ENCODE measurements at places on chromosomes 13 and 19.

DNA sequence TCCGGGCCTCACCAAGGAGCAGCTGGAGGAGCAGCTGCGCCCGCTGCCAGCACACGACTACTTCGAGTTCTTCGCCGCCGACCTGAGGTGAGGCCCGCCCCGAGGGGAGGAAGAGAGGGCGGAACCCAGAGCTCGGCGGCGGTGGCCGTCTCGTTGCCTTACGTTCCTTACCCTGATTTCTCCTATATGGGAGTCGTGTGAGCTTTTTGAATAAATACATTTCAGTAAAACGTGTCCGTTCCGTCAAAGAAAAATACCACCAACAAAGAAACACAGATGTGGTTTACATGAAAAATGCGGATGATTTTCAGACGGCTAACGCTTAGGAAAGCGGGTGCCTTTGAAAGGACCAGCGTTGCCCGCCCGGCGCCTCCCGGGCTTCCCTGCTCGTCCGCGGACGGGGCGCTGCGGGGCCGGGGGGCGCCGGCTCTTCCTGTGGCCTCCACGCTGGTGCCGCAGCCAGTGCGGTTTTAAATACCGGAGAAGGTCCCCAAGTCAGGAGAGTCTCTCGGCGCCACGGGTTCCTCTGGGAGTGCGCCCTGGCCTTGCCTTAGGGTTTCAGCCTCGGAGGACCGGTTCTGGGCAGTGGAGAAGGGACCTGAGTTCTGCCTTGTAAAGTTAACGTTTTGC, 755 bp downstream of the UPF3A start:
- DNase-seq, result peak; percentile 98

GRCh38 chr13:47126432-47126831, 229.6 kb upstream of the HTR2A start:
- no peak for DNase-seq

GRCh38 chr19:1243768-1244692, 2.5 kb downstream of the ATP5F1D start:
- peak; percentile 78 for DNase-seq

- no peak for DNase-seq
Measured at GRCh38 chr19:57034544-57034943, 85.2 kb upstream of the USP29 start.

- no peak for DNase-seq
Measured at GRCh38 chr19:47190167-47190727, 40.8 kb downstream of the BBC3 start.

- no peak for DNase-seq
Measured at GRCh38 chr13:40981361-40981760, 37.8 kb downstream of the ELF1 start.

DNA sequence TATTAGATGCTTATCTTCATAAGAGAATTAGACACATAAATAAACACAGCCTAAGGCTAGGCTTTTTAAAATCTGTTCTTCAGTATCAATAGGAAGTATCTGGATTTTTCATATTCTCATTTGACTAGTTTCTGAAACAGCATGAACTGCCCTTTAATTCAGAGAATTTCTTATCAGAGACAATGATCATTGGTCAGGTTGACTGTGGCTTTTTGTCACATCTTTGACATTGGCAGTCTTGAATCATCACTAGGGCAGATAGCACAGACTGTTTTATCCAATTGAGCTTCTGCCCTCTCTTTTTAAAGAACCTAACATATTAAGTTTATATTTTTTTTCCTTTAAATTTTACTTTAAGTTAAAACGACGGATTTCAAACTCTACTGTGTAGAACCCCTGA, 59.6 kb downstream of the DPY19L3 start:
- no peak for DNase-seq

DNA sequence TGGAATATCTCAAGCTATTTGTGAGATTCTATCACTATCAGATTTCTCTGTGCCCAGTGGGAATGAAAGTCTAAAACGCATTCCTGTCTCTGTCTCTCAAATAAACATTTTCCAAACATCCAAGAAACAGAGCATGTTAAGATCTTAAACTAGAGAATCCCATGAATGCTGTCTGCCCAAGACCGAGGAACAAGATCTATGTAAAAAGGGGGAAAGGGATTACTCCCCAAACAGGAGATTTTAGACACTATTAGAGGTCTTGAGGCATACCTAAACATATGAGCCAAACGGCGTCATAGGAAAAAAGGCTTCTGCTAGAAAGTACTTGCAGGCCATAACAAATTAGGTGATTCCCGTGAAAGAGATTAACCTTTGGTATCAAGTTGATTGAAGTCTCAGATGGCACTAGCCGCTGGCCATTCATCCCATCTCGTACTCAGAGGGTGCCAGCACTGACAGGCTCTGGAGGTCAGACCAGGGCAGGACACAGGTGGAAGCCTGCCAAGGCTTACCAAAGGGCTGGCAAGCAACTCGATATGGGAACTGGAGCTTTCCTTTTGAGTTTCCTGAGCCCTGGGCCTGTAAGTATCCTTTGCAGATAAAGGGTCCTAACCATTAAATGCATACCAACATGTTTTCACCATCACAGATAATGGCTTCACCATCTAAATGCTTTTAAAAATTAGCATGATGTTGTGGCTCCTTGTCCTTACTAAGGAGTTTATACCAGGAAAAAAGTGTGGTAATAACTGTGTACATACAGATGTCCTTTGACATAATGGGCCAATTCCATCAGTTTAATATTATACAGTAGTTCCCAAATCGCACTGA, 225.2 kb downstream of the FOXO1 start:
- DNase-seq, result no peak

- DNase-seq, result no peak
Measured at GRCh38 chr13:111390522-111391270, 70.3 kb downstream of the TEX29 start.

- DNase-seq, result peak; percentile 32
Measured at GRCh38 chr13:84553227-84553626, 671.0 kb upstream of the SLITRK1 start.

DNA sequence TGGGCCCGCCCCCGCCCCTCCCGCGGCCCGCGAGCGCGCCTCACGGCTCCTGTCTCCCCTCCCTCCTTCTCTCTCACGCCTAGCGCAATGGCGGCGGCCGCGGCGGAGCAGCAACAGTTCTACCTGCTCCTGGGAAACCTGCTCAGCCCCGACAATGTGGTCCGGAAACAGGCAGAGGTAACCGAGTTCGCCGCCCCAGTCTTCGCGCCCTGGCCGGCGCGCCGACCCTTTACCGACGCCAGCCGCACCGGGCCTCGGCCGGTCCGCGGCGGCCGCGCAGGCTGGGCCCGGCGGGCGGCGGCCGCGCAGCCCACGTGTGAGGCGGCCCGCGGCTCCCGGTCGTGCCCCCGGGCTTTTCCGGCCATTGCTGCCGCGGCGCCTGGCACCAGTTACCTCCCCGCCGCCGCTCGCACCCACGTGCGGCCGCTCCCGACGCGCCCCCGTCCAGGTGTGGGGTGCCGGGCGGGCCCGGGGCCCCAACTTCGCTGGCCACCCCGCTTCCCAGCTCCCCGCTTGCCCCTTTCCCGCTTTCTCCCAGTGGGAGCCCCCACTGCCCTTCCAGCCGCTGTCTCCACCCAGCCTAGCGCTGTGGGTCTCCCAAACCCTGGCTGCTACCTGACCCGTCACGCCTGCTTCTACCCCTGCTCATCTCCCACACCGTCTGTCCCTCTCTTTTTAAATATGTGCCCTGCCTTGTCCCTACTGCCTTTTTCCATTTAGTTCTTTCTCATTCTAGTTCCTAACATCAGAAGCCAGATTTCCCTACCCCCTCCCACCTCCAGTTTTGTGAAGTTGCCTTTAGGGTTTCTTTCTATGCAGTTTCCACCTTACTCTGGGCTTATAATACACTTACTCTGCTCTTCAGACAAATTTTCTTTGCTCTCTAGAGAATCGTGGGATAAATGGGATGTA, 23.4 kb downstream of the IPO5 start:
- DNase-seq, result peak; percentile 75

- no peak for DNase-seq
Measured at GRCh38 chr13:27572234-27572901, 48.0 kb downstream of the LNX2 start.

DNA sequence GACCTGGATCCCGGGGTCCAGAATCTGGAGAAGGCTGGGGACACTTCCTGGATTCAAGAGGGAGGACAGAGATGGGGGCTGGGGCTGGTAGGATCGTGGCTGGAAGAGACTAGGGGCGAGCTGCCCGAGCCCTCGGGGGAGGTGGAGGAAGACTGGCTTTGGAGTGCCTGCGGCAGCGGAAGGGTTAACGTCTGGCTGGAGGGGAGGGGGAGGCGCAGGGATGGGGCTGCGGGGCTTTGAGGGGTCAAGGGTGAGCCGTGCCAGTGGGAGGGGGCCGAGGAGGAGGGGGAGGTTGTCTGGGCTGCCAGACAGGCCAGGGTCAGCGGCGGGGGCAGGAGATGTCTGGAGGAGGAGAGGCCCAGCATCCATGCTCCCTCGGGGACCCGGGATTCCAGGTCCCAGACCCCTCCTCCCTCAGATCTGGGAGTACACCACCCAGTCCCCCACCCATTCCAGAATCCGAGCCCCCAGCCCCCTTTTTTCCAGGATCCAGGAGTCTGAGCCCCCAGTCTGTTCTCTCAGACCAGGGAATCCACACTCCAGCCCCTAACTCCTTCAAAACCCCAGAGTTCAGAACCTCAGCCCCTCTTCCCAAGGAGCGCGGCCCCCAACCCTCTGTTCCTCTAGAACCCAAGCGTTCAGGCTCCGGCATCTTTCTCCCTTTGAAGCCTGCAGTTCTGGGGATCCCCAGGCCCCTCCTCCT, 3.2 kb upstream of the SPACA6 start:
- DNase-seq, result peak; percentile 66

- no peak for DNase-seq
Measured at GRCh38 chr13:102680842-102681740, 13.8 kb downstream of the METTL21C start.

- no peak for DNase-seq
Measured at GRCh38 chr19:50626011-50626410, 13.7 kb downstream of the SYT3 start.

- no peak for DNase-seq
Measured at GRCh38 chr13:94327318-94327717, 152.2 kb downstream of the DCT start.

GRCh38 chr13:75170311-75170710, 311.7 kb downstream of the TBC1D4 start:
- DNase-seq, result no peak

DNA sequence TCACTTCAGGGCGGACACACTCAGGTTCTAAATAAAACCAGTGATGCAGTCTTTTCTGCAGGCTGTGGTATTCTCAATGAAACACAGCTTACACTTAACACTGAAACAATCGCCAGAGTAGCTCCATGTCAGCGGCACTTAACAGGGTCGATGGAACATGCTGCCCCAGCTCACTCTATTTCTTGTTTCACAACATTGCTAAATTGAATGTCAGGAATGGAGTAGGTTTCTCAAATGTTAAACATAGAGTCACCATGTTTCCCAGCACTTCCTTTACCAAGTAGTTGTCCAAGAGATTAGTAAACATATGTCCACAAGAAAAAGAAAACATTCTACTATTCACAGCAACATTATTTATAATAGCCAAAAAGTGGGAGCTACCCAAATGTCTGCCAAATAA, 306.9 kb downstream of the SLITRK6 start:
- DNase-seq, result no peak

DNA sequence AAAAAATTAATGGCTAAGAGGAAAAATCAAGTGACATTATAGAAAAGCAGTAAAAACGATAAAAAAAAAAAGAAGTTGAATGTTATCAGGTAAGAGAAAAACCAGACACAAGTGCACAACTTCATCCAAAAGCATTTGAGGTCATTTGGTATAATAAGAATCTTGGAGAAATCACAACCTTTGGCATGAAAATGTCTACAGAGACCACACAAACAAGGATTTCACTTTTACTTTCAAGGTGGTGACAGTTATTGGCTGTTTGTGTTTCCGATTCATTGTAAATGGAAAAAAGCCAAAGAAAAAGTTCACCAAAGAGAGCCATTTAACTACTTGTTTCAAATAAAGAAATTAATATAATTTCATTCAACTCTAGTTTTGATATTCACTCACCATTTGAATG, 1193.5 kb downstream of the PCDH9 start:
- no peak for DNase-seq

GRCh38 chr13:67146523-67147130, 83.5 kb downstream of the PCDH9 start:
- DNase-seq, result no peak

DNA sequence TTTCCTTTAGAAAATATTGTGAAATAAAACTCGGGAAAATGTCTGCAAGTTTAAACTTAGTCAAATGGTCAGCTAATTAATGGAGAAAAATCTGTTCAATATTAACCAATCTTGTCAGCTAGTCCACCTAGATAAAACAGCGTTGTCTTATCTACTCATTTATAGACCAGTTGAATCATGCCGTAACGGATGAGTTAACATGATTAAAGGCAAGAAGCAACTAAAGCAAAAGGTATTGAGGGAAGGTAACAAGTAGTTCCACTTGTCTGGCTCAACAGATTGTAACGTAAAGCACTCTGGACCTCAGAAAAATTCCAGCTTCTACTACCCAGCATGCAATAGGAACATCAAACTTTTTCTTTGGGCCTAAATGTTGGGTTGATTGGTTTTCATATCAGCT, 958.2 kb downstream of the DIAPH3 start:
- DNase-seq, result no peak

DNA sequence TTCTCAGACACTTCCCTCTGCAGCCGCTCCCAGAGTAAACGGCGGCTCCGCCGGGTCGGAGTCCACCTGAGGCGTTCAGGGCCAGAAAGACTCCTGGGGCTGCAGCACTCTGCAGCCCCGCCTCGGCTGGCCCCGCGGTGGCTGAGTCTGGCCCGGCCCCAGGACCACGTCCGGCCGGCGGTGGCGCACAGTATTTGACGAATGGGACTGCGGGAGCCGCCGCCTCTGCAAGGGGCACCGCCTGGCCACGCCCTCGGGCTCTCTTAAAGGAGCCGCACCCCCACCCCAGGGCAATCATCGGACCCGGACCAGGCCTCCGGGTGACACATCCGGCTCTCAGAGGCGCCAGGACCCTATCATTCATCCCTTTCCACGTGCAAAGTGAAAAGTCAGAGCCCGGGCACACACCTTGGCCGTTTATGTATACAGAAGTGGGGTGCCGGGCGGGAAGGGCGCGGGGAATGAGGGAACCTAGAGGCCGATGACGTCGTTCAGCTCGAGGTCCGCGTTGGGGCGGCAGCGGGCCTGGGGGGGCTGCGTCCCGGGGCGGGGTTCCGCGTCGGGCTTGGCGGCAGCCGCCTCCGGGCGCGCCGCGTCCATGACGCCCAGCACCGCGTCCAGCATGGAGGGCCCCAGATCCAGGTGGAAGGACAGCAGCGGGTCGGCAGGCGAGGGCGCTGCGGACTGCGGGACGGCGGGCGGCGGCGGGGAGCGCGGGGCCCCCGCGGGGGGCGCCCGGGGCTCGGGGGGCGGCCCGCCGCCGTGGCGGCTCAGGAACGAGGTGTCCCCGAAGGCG, 1.2 kb upstream of the LENG9 start:
- peak; percentile 71 for DNase-seq

DNA sequence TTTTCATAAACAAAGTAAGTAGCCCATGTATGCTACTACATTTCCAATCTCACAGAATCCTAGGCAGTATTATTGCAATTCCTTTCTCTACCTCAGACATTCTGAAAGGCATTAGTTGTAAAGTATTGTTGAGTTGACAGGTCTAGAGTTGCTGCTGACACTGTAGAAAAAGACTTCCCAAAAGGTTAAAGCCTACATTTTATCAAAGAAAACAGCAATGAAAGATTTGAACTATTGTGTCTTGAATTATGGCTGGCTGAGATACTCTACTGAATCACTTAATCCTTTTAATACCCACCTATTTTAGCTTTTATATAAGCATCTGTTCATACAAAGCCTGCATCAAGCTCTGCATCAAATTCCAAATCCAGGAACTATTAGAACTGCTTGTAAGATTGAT, 1082.0 kb downstream of the OLFM4 start:
- DNase-seq, result no peak

- no peak for DNase-seq
Measured at GRCh38 chr13:49596221-49596620, 10.9 kb upstream of the RCBTB1 start.
